ENCODE measurements at places on chromosomes 2 and 18.

GRCh38 chr2:8389431-8390108 is 292.3 kb upstream of the ID2 start:
- DNase-seq = no peak

- DNase-seq = no peak
Observed at GRCh38 chr2:226387499-226387942, 412.1 kb downstream of the IRS1 start.

DNA sequence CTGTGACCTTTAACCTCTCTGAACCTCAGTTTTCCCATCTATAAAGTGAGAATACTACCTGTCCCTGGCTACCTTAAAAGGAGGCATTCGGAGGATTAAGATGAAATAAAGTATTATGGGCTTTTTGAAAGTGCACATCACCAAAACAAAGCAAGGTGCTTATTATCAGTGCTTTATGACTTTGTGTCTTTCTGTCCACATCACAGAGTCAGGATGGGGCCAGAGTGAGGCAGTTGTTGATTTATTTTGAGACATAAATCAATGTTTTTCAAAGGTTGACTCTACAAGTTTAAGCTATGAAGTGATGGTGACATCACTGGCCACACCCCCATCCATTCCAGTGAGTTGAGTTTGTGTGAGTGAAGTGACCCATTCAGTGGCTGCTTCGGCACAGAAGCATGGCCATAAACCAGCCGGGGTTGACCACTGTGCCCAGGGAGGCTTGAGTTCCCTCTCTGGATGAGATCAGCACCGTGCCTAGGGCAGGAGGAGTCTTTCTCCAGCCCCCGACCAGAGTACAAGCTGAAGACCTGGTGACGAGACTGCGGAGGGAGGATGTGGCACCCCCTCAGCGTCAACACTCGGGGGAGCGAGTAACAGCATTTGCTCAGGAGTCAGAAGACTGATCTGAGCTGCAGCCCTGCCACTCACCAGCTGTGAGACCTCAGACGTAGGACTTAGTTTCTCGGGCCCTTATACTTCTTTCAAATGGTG is 89.0 kb upstream of the PPP1CB start:
- no peak for DNase-seq

GRCh38 chr2:151237422-151238025 is 24.1 kb downstream of the RBM43 start:
- no peak for DNase-seq

- peak; percentile 1 for DNase-seq
Observed at GRCh38 chr2:211351987-211352386, 795.6 kb downstream of the CPS1 start.
